ENCODE measurements at places on chromosomes 6 and 20. TPM values are rescaled to one million over a fixed set of nuclear protein-coding genes. Genes with fewer than 3 reads are reported as not detected.

DNA sequence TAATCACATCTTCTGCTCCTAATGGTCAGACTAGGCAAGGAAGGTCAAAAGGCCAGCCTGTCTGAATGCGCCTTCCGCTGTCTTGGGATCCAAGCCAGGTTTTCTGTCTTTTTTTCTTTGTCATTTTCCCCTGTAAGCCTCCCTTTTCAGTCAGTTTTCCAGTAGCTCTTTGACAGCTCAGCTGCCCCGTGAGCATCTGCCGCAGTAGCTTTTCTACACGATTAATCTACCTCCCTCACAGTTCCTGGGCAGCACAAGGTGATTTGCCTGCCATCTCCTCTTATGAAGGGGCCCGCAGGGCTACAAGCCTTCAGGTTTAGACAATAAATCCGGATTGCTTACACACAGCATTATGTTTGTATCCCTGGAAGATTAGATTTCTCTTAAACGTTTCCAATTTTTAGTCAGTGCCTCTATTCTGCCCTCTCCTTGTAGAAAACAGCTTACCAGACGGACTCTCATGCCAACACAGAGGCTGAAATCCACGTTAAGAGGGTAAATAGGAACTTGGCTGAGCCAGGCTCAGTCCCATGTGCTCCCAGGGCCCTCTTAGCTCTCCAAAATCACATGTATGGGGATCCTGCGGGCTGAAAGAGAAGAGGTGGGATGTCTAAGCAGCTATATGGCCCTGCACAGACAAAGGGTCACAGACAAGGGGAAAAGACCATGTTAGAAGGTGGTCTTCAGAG lies 77.2 kb downstream of the LY86 start:
- no peaks in the 10 kb centered on the region for H3K4me1 ChIP-seq
- no peaks in the 10 kb centered on the region for H3K36me3 ChIP-seq
- DNase-seq: no peak
- H3K27me3 ChIP-seq: no peaks in the 10 kb centered on the region

FAM217A gene
- total RNA-seq: not detected

SLC17A1 gene
- not detected for total RNA-seq

DNA sequence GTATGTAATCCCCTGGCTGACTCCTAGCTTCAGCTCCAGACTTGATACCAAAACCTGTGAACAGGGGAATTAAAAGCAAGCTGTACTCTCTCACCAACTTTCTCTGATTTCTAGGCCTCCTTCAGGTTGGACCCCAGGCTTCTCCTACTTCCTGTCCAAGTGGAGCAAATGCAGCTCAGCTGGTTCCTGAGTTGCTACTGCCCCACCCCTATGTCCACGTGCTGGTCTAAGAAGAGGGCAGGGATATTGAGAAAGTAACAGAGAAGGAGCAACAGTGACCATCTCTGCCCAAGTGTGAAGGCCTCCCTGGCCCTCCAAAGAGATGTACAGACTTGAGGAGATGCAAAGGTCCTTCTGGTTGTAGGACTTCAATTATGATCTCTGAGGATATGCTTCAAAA lies 188.3 kb upstream of the MCHR2 start:
- H3K4me1 ChIP-seq: no peaks in the 10 kb centered on the region
- H3K4me3 ChIP-seq: no peak overlapping the region
- H3K27me3 ChIP-seq: no peaks in the 10 kb centered on the region
- DNase-seq: no peak
- no peaks in the 10 kb centered on the region for H3K36me3 ChIP-seq

GRCh38 chr6:16925461-16925860 lies 164.2 kb upstream of the ATXN1 start:
- no peak overlapping the region for H3K4me3 ChIP-seq
- H3K27me3 ChIP-seq: no peaks in the 10 kb centered on the region
- no peaks in the 10 kb centered on the region for H3K36me3 ChIP-seq
- H3K4me1 ChIP-seq: no peaks in the 10 kb centered on the region

DNA sequence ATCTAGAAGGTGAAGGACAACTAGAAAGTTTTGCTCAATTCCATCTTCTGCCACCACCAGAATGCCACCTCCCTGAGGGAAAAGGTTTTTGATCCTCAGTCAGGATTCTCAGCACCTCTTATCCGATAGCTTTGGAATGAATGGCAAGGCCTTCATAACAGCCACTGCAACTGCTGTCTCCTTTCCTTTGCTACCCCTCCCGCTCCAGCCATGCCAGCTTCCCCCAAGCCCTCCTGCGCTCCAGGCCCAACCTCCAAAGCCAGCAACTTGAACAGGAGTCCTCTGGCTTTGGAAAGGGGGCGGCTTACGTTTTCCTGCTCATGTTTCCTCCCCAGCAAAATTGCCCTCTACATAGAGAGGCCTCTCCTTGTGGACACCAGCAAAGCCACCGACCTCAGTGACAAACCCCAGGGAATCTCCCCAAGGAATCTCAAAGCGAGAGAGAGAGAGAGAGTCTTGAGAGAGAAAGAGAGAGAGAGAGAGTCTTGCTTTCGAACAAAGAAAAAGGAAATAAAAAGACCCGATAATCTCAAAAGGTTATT lies 420 bp upstream of the BTN2A1 start:
- no peaks in the 10 kb centered on the region for H3K27me3 ChIP-seq
- peak overlapping the region; percentile 60 for H3K4me3 ChIP-seq
- peak overlapping the region; percentile 90 for H3K27ac ChIP-seq
- no peaks in the 10 kb centered on the region for H3K36me3 ChIP-seq
- H3K4me1 ChIP-seq: peaks cover 12% of the 10 kb centered on the region
- peak; percentile 44 for DNase-seq

RIMS1 gene
- total RNA-seq: 24.9 TPM

DNA sequence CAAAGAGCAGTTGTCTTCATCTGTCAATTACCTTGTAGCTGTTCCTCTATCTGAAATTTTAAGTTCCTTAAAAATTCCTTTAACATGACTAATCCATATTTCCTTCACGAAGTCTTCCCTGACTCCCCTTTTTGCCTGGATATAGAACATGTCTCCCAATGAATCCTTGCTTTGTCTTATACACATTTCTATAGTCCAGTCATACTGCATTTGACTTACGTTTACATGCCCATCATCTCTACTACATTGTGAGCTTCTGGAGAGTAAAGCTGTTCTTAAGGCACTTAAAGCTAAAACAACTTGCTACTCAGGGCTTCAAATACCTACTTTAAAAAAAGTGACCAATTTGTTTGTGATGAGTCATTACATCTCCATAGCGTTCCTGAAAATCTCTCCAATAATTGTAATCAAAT lies 4.9 kb downstream of the REV3L start:
- H3K4me1 ChIP-seq: peaks cover 12% of the 10 kb centered on the region
- peak overlapping the region; percentile 99 for H3K27ac ChIP-seq
- no peaks in the 10 kb centered on the region for H3K36me3 ChIP-seq

BPIFA1 gene
- not detected for total RNA-seq

All from uterus (tissue), 4 donors.